Right renal pelvis (tissue), 4 donors: ENCODE measurements at places on chromosomes 7 and 10. TPM values are rescaled to one million over a fixed set of nuclear protein-coding genes. Genes with fewer than 3 reads are reported as not detected.

DNA sequence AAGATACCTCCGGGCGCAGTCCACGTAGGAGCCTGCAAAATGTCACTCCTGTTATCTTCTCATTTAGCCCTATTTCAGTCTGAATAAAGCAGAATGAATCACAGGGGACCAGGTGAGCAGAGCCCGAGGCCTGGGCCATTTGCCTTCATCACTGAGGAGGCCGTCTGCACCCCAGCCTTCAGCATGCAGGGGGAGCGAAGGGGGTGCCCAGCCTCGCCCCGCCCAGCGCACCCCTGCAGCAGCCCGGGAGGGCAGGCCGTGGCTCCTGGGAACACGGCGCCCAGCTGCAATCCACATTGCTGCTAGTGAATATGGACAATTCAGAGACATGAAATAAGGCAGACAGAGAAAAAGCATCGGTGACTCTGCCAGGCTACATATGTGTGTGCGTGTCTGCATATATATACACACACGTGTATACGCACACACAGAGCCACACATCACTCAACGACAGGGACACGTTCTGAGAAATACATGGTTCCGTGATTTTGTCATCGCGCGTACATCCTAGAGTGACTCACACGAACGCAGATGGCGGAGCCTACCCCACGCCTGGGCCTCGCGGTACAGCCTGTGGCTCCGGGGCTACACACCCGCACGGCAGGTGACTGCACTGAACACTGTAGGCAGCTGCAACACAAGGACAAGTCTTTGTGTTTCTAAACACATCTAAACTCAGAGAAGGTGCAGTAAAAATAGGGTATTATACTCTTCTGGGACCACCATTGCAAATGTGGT is 15.2 kb upstream of the ELFN1 start:
- DNase-seq, result no peak

DNA sequence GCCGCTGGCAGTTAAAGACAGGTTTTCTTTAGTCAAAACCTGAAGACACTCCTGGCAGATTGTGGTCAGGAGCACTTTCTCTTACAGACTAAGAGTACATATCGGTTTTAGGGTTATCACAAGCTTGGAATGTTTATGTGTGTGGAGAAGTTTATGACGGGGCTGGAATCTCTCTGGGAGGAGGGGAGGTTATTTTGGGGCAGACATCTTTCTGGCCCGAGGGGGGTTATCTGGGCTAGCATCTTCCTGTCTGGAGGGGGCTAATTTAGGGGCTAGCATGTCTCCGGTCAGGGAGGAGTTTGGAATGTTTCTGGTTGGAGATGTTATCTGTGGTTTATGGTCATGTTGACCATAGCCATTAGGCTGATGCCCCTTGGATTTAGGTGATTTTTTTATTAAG is 141.2 kb upstream of the KIF5B start:
- no peak for DNase-seq

- no peak for DNase-seq
These were observed 387.4 kb upstream of the CELF2 start for GRCh38 chr10:10630281-10630680.

GRCh38 chr10:50422259-50422658 is 170.9 kb upstream of the ASAH2 start:
- no peak for DNase-seq

Gene SPDYE2B
- 0.62 TPM for polyA plus RNA-seq

- no peak for DNase-seq
These were observed 33.3 kb downstream of the FHIP2A start for GRCh38 chr10:114854906-114855305.
